ENCODE measurements at places on chromosomes 7 and 10. TPM values are rescaled to one million over a fixed set of nuclear protein-coding genes. Genes with fewer than 3 reads are reported as not detected.

Gene CCSER2
- 131 TPM for total RNA-seq

- DNase-seq: no peak
Observed at GRCh38 chr10:2351566-2351965, 614.2 kb upstream of the ADARB2 start.

- no peak for DNase-seq
Observed at GRCh38 chr7:135744938-135745702, 3.5 kb downstream of the FAM180A start.

- no peak for DNase-seq
Observed at GRCh38 chr7:44603193-44603592, 3.2 kb upstream of the OGDH start.

GRCh38 chr7:38122501-38122900 is 55.5 kb upstream of the STARD3NL start:
- no peak for DNase-seq

GRCh38 chr10:110226543-110226925 is 19.1 kb downstream of the MXI1 start:
- DNase-seq: peak; percentile 93

GRCh38 chr7:41148521-41148951 is 554.4 kb downstream of the INHBA start:
- no peak for DNase-seq

DNA sequence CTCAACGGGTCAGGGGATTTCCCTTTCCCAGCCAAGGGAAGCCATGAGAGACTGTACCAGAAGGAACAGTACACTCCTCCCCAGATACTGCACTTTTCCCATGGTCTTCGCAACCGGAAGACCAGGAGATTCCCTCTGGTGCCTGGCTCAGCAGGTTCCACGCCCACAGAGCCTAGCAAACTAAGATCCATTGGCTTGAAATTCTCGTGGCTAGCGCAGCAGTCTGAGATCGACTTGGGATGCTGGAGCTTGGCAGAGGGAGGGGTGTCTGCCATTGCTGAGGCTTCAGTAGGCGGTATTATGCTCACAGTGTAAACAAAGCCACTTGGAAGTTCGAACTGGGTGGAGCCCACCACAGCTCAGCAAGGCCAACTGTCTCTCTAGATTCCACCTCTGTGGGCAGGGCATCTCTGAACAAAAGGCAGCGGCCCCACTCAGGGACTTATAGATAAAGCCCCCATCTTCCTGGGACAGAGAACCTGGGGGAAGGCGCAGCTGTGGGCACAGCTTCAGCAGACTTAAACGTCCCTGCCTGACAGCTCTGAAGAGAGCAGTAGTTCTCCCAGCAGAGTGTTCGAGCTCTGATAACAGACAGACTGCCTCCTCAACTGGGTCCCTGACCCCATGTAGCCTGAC is 29.6 kb downstream of the SLC16A12 start:
- DNase-seq: no peak

Data from left cardiac atrium (tissue), 4 donors.